Hindlimb muscle (tissue), 1 donor: ENCODE measurements at places on chromosomes 4 and X. TPM values are rescaled to one million over a fixed set of nuclear protein-coding genes. Genes with fewer than 3 reads are reported as not detected.

GRIA2 gene
- 4.3 TPM for polyA plus RNA-seq

SORCS2 gene
- 6.9 TPM for polyA plus RNA-seq

DNA sequence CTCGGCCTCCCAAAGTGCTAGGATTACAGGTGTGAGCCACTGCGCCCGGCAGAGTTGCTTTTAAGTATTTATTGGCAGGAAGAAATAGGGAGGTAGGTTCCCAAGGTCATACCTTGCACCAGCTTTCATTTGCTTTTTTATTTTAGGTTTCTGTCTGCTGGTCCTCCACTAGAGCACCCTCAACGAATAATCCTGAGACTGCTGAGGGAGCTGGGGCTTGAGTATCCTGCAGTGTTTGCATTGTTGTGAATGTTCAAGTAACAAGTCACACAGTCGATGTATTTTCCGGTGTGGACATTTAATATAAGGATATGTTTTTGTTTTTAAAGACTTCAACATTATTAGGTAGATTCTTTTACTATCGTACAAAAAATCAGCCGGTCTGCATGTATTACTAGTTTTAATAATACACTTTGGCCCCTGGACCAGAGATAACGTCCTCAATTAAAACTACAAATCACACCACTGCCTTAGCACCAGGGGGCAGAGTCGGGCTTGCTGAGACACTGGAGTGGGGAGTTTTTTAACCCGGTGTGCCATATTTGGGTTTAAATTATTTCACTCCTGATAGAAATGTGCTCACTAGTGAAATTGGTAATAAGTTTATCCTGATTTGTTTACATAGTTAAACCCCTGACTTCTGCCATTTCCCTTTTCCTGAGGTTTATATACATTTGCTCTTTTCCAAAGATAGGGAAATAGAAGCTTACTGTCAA, 11.6 kb downstream of the SMIM20 start:
- DNase-seq = no peak

ACE2 gene
- not detected for polyA plus RNA-seq

ARHGEF9 gene
- polyA plus RNA-seq = 21.7 TPM

TCEAL5 gene
- 3.3 TPM for polyA plus RNA-seq

DNA sequence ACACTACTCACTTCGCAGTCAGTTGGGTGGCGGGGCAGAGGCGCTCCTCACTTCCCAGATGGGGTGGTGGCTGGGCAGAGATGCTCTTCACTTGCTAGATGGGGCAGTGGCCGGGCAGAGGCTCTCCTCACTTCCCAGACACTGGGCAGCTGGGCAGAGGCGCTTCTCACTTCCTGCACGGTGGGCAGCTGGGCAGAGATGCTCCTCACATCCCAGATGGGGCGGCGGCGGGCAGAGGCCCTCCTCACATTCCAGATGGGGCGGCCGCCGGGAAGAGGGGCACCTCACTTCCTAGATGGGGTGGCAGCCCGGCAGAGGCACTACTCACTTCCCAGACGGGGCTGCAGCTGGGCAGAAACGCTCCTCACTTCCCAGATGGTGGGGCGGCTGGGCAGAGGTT, 199.8 kb downstream of the RTL9 start:
- no peak for DNase-seq

- DNase-seq = no peak
Observed at GRCh38 chrX:105870445-105870844, 48.1 kb downstream of the NRK start.

CSN1S1 gene
- not detected for polyA plus RNA-seq

- no peak for DNase-seq
Observed at GRCh38 chr4:56905796-56906195, 1.9 kb upstream of the REST start.

- DNase-seq = no peak
Observed at GRCh38 chr4:40562681-40563080, 67.0 kb downstream of the RBM47 start.

NLGN4X gene
- 2.5 TPM for polyA plus RNA-seq

- no peak for DNase-seq
Observed at GRCh38 chr4:84237008-84237407, 262.1 kb downstream of the NKX6-1 start.
